ENCODE measurements at places on chromosomes 13 and 19.
A peak's percentile ranks its signal among the peaks of the same experiment; 100 is the strongest.

DNA sequence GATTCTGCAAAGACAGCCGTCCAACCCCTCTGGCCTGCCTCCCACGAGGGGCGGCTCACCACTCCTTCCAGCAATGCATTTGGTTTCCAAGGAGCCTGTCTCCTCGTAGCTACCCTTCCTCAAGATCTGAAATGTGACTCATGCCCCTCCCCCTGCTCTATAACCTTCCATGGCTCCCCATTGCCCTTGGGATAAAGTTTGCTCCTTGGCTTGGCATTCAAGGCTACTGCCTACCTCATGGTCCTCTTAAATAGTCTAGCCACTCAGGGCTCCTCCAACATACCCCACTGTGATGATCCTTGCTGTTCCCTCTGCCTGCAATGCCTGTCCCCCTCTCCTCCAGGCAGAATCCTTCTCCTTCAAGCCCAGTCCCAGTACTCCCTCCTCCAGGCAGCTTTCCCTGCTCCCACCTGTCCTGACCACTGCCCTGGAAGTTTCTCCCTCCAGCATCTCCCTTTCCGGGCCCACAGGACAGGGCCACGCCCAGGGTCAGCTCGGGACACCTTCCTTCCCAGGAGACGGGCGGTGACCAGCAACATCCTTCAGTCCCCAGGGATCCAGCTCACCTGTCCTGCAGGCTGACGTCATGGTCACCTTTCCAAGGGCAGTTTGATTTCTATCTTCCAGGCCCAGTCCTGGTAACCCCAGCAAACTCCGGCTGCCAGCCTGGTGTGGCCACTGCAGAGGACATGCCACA, 19.2 kb upstream of the SEMA6B start:
- peak; percentile 42 for DNase-seq

DNA sequence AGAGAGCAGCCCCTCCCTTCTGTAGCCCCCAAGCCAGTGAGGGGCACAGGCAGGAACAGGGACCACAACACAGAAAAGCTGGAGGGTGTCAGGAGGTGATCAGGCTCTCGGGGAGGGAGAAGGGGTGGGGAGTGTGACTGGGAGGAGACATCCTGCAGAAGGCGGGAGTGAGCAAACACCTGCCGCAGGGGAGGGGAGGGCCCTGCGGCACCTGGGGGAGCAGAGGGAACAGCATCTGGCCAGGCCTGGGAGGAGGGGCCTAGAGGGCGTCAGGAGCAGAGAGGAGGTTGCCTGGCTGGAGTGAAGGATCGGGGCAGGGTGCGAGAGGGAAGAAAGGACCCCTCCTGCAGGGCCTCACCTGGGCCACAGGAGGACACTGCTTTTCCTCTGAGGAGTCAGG, 4.2 kb downstream of the KLK3 start:
- DNase-seq: peak; percentile 93

GRCh38 chr13:79468402-79468801, 12.6 kb upstream of the NDFIP2 start:
- DNase-seq: no peak

DNA sequence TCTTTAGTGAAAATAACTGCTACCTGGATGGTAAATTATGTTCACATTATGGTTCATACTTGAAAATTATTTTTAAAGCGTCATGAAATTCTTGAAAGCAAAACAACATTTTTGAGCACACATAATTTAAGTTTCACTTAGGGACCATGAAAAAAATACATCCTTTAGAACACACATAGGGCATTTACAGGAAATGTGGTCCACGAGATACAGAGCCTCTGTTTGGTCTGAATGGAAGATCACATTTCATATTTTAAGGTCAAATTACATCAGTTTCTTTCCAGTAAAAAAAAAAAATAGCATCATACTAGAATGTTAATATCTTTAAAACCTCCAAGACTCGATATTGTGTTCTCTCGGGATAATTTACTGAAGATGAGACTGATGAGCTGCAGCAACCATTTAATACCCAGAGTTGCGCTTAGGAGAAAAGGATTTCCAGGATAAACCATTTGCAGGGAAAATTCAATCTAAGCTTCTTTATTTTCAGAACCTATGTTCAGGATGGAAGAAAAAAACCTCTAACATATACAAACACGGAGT, 720.7 kb downstream of the DIAPH3 start:
- DNase-seq: peak; percentile 5

DNA sequence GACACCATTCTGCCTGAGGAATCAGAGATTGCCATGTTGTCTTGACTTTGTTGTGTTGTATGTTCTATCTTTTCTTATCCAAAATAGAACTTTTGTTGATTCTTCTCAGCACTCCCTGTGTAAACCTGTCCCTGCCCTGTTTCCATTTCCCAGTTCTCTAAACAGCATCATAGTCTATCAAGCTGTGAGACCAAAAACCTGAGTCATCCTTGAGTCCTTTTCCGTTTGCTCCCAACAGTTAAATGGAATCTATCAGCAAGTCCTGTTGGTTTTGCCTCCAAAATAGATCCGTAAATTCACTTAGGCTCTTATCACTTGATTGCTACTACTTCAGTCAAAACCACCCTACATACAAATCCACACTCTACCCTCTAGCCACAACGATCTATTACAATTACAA, 667.1 kb downstream of the PCDH9 start:
- no peak for DNase-seq

- no peak for DNase-seq
These were observed 1872.3 kb upstream of the PCDH20 start for GRCh38 chr13:63287926-63288325.
